ENCODE measurements at places on chromosomes 12 and 14.

DNA sequence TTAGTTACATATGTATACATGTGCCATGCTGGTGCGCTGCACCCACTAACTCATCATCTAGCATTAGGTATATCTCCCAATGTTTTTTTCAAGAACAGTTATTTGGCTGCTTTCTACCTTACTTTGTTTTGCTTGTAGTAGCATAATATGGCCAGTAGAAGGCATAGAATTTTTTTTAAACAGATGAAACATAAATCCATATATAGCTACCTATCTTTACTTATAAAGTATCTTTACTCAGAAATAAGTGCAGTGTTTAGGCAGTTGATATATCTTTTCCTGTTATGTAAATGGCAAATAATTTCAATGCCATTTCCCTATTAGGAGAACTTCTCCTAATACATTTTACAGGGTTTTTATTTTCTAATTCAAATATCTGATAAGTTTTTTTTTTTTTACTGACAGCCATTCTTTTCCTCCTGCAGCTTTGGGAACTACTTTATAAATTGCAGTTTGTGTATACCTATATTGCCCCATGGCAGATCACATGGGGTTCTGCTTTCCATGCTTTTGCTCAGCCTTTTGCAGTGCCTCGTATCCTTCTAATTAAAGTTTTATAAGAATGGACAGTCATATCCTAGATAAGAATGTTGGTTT is 143.1 kb downstream of the PCNX1 start:
- DNase-seq: no peak

- no peak for DNase-seq
Observed at GRCh38 chr12:110913119-110914056, 7.0 kb downstream of the MYL2 start.

- DNase-seq: no peak
Observed at GRCh38 chr14:65069874-65070413, 32.4 kb downstream of the MAX start.

DNA sequence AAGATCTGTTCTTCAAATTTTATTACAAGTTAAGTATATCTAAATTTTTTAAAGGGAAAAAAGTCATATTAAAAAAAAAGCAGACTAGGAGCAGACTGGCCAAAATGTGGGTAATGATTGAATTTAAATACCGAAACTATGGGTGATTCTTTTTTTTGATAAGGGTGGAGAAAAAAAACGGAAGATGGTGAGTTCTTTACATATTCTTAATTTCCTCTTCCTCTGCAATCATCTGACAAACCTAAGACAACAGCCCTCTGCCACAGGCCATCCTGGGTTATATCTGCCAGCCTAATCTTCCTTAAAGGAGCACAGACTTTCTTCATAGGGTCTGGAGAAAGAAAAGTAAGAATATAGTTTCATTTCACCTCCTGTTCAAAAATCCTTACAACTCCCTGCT is 108.0 kb downstream of the PPP2R5E start:
- no peak for DNase-seq

GRCh38 chr12:116698116-116698515 is 39.8 kb downstream of the SPRING1 start:
- DNase-seq: peak; percentile 86

DNA sequence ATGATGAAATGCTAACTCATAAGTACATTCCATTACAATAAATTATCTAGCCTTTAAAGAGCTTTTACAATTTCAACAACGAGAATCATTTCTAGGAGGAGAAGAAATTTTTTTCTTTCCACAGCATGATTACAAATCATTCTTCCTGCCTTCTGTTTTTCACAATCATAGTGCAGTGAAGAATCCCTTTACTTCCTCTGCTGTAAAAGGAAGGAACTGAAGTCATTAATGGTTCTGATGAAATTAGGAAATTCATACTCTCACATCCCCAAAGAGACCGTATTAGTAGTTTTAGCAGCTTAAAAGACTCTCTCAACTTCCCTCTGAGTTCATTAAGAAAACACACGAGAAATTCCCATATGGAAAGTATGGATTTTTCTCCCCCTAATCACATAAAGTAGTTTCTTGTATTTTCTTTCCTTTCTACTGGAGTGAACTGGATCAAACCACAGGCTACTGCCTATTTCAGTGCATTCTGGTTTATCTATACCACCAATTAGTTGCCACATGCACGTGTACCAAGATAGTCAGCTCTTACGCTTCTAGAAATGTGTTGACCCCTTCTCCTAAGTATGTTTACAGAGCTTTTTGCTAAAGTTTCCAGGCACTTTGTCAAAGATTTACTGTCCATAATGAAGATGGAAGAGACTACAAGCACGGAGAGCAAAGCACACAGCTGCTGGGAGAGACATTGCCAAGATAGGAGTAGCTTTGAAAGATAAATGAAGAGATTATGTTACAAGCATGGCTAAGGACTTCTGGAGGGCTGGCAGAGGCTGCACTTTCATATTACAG is 58.9 kb upstream of the KITLG start:
- no peak for DNase-seq

DNA sequence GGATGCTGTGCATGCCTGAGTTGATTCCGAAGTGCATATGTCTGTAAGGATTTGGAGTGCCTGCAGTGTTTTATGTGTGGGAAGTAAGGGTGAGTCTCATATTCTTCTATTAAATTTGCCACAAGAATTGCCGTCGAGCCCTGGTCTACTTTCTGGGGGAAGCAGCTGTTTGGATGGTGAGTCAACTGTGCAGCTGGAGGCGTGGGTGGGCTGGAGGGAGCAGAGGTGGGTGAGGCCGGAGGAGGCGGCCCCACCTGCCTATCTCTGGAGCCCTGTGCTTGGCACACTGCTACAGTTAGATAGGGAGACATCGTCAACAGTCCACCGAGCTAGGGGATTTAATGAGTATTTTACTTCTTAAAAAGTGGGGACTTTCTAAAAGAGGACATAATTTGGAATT is 9.7 kb downstream of the GLRX5 start:
- no peak for DNase-seq

DNA sequence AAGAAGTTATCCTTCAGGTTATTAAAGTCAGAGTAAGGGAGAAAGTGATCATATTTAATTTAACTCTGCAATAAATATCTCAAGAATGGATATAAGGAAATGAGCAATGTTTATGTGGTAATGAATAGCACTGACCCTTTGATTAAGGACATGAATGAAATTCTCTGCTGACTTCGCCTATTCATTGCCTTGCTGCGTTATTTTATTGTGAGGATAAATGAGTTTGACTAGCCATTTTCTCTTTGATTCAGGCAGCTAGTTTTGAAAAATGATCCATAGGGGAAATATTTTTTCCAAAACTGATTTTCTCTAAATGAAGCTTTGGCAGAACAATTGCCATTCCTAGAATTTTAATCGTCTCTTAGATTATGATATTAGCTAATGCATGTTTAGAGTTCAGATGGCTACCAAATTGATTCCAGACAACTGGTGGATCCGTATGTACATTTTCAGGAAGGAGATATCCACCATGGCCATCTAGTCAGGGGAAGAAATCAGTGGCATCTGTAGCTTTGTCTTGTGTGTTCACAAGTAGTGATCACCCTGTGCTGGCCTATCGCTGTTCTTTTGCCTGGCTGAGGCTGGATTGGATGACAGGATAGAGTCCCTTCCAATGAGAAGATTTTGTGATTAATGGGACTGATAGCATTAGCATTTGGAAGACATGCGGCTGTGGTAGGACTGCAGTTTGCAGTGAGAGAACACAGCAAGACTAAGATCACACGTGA is 302.3 kb upstream of the RGS6 start:
- no peak for DNase-seq

DNA sequence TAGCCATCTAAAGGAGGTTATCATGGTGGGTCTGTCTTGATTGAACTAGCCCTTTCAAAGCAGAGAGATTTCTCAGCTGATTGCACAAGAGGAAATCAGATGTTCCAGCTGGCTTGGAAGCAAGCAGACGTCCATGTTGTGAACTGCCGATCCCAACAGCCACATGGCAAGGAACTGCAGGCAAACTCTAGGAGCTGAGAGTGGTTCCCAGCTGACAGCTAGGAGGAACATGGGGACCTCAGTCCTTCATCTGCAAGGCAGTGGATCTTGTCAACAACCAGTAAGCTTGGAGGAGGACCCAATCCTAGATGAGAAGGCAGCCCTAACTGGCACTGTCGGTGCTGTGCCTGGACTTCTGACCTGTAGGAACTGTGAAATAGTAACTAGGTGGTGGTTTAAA is 7.7 kb downstream of the ACVR1B start:
- DNase-seq: no peak

DNA sequence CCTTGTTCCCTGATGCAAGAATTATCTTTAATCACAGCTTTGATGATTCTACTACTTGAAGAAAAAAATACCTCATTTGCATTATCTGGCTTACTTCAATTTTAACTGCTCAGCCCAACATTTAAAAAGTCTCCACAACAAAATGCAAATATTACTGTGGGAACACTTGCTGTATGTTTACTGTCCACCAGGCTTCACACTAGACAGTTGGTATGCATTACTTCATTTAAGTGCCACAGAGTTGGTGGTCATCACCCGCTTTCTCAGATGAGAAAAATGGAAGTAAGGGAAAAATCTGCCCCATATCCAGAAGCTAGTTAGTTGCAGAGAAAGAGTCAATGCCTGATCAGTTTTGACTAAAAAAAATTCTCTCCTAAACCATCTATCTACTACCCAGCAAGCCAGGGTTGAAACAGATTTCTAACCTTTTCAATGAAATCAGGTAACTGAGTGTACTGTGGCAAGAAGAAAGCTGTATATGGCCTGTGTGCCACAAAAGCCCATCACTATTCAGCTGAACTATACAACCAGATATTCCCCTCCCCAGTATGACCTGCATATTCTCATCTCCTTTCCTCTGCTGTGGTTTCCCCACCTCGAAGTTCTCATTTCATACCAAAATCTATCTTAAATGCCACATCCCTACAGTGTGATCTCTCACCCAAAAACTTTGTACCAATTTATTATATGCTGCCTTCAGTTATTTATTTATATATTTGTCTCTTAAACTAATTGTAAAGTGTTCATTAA is 90.3 kb downstream of the ATP2B1 start:
- DNase-seq: no peak

- peak; percentile 51 for DNase-seq
Observed at GRCh38 chr12:131860472-131861260, 32.5 kb downstream of the MMP17 start.

DNA sequence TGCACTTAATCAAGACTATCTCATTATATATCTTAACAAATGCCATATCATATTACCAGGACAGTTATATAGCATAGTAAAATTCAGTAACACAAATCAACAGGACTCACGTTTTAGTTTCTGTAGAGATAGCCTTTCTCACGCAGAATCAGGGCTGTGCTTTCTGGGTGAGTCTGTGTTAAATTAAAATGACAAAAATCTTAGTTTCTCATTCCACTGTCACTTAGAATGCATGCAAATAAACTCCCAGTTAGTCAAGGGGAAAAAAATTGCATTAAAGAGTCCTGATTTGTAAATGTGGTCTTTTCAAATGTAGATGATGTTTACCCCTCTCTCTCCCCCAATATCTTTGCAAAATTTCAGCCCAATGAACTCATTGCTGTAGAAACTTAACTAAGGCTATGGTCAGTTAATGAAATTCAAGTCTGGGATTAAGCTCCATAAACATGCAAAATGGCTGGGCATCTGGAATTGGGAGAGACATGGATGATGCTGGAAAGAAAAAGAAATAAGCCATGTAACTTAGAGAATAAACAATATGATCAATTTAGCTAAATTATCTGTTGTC is 77.8 kb upstream of the MGAT4C start:
- no peak for DNase-seq

- no peak for DNase-seq
Observed at GRCh38 chr12:120799243-120800045, 73.8 kb downstream of the ACADS start.

DNA sequence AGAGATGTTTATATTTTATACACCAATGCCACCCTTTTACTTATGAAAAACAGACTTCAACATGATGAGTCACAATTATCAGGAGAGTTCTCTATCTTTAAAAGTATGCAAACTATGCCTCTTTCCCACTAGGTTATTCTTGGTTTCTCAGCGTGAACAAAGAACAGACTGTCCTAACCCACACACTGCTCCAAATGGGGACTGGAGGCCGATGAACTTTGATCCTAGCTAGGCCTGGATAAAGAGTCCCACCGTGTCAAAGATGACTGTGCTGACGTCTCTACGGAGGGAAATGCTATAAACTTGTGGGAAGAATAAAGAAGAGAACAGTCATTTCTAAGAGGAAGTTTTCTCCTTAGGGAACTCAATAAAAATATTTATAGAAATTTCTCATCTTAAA is 160.1 kb downstream of the EPS8 start:
- DNase-seq: no peak

DNA sequence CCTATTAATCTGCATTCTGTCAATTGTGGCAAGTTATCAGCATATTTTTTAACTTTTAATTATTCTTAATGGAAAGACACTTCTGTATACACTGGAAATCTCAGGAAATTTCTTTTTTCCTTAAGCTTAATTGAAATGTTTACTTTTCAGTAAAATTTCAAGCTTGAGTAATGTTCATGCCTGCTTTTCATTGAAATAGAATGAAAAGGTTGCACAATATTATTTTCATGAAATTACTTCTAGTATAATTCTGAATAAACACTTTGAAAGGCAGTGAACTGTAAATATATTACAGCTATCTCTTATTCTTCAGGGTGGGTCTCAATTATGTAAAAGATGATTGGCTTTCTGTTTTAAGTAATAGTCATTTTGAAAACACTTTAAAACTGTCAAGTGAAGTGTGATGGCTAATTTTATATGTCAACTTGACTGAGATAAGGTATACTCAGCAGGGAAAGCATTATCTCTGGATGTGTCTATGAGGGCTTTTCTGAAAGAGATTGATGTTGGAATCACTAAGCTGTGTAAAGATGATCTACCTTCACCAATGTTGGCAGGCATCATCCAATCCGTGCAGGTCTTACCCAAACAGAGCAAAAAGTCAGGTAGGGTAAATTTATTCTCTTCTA is 29.9 kb downstream of the CLEC2D start:
- no peak for DNase-seq

- DNase-seq: no peak
Observed at GRCh38 chr12:75883241-75883640, 148.3 kb downstream of the PHLDA1 start.

DNA sequence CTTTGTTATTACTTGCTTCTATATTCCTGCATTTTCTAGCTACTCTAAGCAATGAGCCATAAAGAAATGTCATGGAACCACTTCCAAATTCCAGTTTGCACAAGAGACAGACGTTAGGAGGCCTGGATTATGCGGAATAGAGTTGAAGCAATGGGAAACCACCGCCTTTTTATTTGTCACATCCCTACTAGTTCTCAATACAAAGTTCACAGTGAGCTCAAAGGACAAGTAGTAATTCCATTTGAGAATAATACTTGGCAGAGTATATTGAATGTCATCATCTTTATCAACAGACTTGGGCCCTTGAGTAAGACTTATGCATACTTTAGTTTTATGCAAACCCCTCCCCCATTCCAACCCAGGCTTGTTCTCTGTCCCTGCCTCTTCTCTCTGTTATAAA is 3.7 kb upstream of the SLC15A5 start:
- no peak for DNase-seq

- DNase-seq: no peak
Observed at GRCh38 chr14:46091819-46092218, 559.8 kb downstream of the RPL10L start.
